Activated CD4-positive, CD25-positive, alpha-beta regulatory T cell (primary cell): ENCODE measurements at places on chromosomes 7 and 10.

DNA sequence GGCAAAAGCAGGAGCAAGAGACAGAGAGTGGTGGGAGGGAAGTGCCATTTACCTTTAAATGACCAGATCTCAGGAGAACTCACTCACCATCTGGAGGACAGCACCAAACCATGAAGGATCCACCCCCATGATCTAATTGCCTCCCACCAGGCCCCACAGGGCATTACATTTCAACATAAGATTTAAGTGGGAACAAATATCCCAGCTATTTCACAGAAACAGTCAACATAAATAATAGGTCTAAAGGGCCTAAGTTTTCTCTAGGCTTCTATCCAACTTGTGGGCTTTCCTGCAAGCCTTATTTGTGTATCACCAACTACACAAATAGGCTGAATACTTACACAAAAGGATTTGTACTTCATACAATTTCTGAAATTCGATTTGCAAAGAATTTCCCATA lies 196.8 kb upstream of the POT1 start:
- no peak for DNase-seq

- DNase-seq: no peak
Observed at GRCh38 chr7:26912933-26913536, 48.6 kb upstream of the SKAP2 start.

DNA sequence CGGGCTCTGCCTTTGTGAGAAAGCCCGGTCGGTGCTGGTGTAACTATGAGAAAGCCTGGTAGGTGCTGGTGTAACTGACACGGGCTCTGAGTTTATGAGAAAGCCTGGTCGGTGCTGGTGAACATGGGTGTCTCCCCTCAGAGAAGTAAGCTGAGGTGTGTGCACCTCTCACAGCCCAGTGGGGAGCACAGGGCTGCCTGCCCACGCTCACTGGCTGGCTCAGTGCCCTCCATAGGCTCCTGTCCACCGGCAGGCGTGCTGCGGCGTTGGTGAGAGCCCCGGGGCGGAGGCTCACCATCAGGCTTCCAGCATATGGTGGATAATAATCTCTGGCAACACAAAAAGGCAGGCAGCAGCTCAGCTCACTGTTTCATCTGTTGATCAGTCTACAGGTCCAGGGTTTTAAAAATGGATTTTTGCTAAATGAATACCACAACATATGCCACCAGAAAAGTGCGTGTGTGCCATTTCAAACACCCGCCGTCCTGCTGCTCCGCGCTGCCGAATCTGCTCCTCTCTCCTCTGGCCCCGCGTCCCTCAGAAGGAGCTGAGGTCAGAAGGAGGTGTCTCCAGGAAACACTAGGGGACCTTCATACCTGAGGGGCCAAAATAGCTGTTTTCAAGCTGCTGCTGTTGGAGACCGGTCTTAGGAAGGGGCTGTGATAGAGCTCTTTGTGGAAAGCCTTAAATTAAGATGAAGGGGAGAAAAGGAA lies 365.7 kb downstream of the DNAJB6 start:
- no peak for DNase-seq

DNA sequence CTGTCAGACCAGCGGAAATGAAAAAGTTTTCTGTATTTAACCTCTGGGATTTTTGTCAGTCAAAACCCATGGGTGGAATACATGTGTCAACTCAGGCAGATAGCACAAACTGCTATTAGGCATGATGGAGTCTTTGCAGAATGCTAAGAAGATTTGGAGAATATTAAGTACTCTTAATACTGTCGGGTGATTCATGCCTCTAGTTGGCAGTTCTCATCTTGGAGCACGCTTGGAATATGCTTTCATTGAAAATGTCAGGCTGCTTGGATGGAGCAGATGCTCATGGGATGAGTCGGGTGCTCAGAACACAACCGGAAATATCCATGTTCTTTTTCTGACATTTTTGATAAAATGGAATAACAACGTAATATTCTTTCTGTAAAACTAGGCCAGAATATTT lies 27.6 kb upstream of the PRKG1 start:
- no peak for DNase-seq

- DNase-seq: no peak
Observed at GRCh38 chr10:120609006-120609405, 152.0 kb downstream of the PLPP4 start.

- DNase-seq: no peak
Observed at GRCh38 chr10:99945263-99945662, 64.5 kb downstream of the DNMBP start.

- DNase-seq: no peak
Observed at GRCh38 chr10:106078895-106079576, 1085.5 kb downstream of the SORCS1 start.

DNA sequence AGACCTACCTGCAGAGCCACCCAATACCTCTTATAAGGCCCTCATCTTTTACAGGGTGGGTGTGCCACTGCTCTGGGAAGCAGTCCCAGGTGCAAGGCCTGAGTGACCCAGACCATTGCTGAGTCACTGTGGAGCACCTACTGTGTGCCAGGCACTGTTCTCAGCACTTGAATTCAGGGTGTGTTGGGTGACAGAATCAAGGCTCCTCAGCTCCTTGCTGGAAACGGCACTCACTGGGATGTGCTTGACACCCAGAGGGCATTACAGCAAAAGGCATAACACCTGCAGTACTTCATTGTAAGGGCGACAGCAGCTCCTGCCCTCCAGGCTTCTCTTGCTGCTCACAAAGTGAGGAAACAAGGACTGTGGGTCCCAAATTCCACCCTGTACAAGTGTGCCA lies 7.1 kb downstream of the CAMK2B start:
- no peak for DNase-seq

GRCh38 chr7:154997840-154998370 lies 5.0 kb downstream of the PAXIP1 start:
- DNase-seq: no peak

DNA sequence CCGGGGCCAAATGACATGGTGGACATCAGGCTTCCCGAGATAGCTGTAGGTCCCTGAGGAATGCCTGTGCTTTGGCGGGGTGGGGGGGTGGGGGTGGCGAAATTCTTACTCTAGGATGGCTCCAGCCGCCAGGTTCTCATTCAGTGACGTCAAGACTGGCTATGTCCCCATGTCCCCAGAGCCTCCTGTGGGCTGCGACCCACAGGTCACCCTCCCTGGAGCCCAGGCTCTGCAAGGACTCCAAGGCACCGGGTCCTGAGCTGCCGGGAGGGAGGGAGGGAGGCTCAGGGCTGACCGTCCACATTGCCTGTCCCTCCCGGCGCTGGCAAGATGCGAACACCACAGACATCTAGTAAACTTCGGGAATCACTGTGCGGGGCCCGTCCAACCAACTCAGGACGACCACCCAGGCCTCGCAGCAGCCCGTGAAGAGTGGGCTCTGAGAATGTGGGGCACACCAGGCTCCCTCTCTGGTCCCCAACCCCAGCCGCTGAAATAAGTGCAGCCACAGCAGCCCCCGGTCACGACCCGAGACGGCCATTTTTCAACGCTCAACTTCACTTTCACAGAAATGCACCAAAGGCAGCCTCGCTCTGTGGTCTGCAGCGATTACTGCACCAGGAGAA lies 12.6 kb downstream of the GPR146 start:
- no peak for DNase-seq

DNA sequence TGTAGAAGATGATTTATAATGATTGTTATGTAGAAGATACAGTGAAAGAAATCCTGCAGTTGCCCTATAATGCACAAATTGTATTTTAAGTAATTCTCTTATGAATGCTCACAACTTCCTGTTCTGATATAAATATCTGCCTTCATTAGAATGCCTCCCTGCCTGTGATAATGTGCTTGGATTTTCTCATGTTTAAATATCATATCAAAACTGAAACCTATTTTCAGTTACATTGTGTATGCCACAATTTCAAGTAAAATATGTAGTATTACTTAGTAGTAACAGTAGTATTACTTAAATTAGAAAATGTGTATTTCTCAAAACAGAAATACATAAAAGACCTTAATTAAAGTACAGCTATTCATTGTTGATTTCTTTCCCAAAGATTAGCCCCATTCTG lies 41.1 kb upstream of the TFEC start:
- DNase-seq: no peak

DNA sequence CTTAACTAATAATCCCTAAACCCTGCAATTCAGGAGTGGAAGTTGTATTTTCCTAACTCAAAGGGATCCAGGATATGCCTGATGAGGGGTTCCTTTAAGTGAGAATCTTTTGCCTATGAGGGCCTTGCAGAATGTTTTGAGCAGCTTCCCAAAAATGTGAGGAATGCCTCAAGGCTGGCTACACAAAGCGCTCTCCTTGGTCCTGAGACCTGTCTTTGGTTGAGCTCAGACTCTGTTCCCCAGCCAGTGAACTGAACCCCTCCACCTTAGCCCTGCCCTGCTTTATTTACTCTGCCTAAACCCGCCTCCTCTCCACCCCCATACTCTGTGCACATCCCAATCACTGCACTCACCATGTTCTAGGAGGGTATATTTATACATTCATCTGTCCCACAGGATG lies 108.6 kb downstream of the NRCAM start:
- DNase-seq: no peak

GRCh38 chr10:48343106-48343505 lies 36.6 kb downstream of the MAPK8 start:
- no peak for DNase-seq

DNA sequence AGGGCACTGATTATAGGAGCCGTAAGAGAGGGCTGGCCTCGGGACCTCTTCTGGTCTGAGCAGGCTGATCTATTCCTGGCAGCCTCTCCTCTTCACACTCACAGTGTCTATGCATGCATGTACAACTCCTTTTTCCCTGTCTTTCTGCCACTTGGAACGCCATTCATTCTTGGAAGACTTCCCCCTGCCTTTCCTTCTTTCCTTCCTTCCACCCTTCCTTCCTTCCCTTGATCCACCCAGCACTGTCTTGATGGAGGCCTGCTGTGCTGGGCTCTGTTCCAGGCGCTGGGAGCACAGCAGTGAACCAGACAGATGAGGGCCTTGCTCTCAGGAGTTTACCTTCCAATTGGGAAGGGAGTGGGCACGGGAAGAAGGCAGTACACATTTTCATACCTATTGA lies 114.8 kb downstream of the SH3PXD2A start:
- no peak for DNase-seq

DNA sequence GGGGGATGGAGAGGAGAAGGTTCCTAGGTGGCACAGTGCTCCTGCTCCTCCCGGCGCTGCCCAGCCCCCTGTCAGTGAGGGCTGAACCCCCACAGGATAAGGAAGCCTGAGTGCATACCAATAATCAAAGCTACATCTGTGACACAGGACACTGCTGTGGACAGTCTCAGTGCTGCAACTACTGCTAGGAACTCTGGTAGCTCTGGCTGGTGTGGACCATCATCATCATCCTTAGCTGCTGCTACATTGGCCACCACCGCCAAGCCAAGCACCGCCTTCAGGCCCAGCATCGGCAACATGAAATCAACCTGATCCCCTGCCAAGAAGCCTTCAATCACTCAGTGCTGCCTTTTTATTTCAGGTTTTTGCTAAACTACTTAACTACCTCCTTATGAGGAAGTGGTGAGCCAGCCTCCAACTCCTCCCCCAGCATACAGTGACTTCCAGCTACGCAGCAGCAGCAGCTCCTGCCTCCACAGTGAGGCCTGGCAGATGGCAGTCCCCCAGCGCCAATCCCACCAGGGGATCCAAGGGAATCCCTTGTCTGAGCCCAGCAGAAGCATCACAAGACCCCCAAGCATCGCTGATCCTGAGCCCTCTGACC lies 32.1 kb upstream of the SLC26A4 start:
- DNase-seq: no peak

GRCh38 chr7:10266976-10267375 lies 706.7 kb upstream of the PHF14 start:
- no peak for DNase-seq

DNA sequence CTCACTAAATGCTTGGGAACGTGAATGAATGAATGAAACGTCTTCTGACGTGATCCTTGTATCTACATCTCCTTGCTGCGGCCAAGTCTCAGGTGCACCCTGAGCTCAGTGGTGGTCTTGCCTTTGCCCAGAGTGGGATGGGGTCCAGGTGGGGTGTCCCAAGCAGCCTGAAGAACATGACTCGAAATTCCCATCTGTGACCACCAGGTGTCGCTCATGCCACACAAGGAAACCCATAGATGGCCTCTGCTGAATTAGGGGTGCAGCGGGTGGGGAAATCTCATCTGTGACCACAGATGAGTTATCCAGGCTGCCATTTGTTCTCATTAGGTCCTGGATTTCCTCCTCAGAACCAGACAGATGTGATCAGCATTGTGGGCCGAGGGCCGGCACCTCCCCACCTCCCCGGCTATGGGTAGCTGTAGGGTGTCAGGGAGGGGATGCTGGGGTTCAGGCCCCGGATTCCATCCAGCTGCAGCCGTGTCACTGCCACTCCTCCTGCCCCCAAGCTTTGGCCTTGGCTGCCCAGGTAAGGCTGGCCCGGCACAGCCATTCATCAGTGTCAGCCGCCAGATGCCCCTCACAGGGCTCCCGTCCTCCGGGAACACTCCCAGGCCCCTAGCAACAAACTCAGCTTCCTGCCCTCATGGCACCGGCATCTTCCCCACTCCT lies 21.0 kb upstream of the GNA12 start:
- DNase-seq: peak; percentile 66

DNA sequence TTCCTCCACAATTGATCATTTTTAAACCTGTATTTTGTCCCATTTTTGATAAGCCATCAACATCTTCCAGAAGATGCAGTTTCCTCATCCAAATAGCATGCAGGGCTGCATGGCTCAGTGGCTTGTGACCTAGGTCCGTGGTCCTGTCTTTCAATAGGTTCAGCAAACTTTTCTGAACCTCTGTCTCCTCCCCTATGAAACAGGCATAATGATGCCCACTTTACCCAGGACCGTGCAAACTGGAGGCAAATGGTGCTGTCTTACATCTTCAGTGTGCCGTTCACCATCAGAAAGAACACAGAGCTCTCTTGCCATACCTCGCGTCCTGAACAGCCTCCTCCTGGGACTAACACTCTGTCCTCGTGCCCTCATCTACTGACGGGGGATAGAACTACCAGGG lies 22.3 kb upstream of the FIGNL1 start:
- DNase-seq: no peak

DNA sequence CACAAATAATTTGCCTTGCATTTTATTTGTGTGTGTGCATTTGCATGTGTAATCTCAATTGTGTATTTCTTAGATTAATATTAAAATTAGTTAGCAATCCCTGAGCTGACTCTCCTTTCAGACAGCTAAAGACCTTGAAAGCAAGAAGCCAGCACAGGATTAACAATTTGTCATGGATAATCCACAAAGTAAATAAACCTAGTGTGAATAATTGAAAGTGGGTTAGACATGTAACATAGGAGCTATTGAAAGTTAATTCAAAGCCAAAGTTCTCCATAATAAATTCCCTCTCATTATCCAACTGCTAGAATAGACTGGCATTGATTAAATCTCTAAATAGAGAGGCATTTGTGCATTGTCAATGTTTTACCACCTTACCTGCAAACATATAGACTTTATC lies 326.1 kb downstream of the PLXDC2 start:
- DNase-seq: no peak

DNA sequence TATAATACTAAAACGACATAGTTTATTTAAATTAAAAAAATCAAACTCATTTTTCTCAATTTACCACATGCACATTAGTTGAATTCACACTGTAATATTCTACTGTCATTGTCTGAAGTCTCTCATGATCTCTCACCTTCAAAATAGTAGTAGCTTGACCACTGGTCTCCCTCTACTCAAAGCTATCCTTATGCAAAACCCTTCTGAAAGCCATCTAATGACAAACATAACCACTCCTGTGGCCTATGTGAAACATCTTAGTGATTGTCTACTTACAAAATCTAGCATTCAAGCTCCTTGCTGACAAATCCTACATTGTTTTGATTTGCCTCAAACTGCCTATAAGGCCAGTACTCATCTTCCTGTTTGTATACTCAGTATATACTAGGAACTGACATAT lies 606.0 kb upstream of the GHITM start:
- DNase-seq: no peak

GRCh38 chr10:105783936-105784483 lies 1142.9 kb downstream of the SORCS3 start:
- no peak for DNase-seq

- no peak for DNase-seq
Observed at GRCh38 chr7:112236597-112236996, 30.1 kb downstream of the ZNF277 start.
